ENCODE measurements at places on chromosomes 3 and 15.

DNA sequence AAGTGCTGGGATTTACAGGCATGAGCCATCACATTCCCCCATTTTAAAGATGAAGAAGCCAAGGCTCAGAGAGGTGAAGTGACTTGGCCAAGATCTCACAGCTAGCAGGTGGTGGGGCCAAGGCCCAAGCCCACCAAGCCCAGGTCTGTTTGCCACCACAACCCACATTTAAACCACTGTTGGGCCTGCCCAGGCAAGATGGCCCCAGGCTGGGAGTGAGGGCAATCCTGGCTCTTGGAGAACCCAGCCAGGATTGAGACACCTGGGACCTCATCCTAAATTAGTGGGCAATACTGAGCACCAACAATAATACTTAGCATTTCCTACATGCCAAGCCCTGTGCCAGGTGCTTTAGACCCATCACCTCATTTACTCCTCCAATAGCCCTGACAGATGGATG lies 6.9 kb downstream of the IGDCC3 start:
- no peak for DNase-seq

DNA sequence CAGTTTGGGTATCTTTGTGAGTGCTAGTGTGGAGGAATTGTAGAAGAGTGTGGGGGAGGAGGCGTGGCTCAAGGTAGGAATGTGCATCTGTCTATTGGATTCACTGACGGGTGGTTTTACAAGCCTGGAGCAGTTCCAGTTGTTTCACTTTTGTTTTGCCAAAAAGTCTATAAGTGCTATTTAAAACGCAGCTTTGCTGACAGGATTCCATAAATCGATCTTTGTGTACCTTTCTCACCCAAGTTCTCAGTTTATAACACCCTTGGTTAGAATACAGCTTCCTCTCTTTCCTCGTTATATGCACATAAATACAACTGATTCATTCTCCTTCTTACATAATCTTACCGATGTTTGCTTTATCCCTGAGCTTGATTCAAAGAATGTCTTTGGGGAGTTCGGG lies 123.2 kb upstream of the UBE2E2 start:
- no peak for DNase-seq

- DNase-seq = no peak
These were observed 55.7 kb downstream of the SYNPR start for GRCh38 chr3:63333815-63334214.

- no peak for DNase-seq
These were observed 25.6 kb upstream of the ATG7 start for GRCh38 chr3:11246663-11246970.

DNA sequence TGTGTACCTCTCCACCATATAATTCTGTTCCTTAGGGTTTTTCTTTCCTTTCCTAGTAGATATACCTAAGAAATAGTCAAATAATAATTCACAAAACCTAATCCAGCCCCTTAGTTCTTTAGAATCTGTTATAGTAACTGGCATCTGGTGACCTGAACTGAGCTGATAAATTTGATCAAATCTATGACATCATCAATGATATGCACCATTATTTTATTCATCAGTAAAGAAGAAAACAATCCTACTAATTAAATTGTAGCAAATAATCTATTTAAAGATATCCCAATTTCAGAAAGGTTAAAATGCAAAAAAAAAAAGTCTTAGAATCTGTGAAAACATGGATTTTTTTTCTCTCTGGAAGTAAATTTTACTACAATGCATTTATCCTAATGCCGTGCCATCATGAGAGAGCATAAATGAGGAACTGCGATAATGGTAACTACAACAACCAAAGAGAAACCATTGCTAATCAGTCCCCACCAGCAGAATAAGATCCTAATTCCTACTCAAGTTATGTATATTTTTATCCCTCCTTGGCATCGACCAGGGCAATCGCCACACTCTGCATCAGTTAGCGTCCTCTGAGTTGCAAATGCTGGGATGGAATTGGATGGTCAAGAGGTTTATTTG lies 6.6 kb upstream of the MNS1 start:
- DNase-seq = no peak

All from T1000 (cell line).